ENCODE measurements at places on chromosomes 7 and 10.

DNA sequence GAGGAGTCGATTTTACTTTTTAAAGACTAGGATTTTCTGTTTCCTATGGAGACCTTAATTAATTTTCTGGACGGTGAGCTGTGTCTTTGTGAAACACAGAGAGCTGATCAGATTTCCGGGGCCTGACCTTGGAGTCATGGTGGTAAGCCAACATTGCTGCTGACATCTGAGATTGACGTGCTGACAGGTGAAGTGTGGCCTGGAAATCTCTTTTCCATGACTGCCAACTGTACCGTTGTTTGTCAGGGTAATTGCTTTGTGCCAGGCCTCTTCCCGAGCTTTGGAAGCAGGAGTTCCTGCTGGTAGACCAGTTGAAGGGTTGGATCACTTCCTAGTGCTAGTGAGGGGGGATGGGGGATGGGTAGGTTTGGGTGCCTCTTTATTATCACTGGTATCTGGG lies 71.2 kb downstream of the ADRA2A start:
- no peak for DNase-seq

DNA sequence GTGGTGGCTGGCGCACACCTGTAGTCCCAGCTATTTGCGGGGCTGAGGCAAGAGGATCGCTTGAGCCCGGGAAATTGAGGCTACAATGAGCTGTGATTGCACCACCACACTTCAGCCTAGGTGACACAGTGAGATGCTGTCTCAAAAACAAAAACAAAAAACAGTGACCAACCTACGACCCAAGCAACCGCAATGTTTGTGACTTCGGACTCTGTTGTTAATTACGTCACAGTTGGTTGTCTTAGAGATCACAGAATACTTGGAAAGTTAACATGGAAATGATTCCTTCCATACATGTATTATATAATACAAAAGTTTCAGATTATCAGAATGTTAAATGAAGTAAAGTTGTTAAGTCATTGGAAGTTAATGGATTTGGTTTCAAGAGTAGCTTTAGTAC lies 106.2 kb downstream of the REEP3 start:
- DNase-seq, result no peak

DNA sequence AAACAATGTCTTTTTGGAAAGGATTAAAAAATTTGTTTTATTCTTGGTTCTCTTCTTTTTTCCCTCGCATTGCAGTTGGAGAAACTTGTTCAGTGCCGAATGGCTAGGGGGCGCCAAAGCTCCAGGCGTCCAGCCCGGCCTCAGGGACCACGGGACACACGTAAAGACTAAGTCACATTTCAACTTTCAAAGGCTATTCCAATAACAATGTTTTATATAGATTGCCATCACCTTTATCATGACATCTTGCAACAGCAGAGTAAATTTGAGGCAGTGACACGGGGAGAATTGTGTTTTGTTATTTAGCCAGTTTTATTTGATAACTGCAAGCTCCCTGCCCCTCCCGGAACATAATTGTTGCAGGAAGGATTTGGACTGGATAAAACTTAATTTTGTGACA lies 2.2 kb upstream of the IGFBP3 start:
- DNase-seq, result peak; percentile 57

GRCh38 chr10:5533098-5533731 lies 8.5 kb downstream of the CALML3 start:
- DNase-seq, result no peak

DNA sequence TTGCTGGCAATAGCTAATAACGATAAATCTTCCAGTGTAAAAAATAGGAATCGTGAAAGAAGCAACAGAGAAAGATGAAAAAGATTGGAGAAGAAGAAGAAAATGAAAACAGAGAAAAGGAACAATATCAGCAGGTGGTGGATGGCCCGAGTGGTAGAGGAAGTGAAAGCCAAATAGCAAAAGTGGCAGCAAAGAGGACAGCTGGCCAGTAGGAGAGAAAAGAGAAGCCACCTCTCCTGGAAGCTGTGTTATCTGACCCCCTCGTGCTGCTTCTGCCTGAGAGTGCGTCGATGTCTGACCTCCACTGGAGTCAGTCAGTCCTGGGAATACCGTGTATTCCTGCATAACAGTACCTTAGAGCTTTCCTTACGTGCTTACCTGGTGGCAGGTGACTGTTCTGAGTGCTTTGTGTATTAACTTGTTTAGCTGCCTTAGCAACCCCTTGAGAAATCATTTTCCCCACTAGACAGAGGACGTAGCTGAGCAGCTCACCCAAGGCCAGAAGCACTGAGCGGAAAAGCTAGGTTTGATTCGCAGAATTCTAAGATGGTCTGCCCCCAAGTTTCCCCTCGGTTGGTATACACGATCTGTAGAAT lies 88.3 kb downstream of the CHN2 start:
- DNase-seq, result no peak

DNA sequence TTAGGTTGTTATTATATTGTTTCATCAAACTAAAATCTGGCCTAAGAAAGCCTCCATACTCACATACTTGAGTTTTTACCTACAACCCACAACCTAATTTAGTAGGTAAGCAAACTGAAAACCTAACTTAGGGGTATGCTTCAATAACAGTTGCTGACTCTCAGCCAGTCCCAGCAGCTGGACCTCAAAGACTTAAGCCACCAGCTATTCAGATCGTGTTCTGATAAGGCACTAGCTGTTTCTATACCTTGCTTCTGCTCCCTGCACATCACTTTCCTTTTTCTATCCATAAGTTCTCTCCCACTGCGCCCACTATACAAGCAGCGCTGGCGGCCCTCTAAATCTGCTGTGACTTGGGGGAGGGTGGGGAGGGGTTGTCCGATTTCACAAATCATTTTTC lies 42.3 kb downstream of the SUGCT start:
- no peak for DNase-seq

- DNase-seq, result no peak
These were observed 73.2 kb downstream of the POT1 start for GRCh38 chr7:124856299-124856888.

DNA sequence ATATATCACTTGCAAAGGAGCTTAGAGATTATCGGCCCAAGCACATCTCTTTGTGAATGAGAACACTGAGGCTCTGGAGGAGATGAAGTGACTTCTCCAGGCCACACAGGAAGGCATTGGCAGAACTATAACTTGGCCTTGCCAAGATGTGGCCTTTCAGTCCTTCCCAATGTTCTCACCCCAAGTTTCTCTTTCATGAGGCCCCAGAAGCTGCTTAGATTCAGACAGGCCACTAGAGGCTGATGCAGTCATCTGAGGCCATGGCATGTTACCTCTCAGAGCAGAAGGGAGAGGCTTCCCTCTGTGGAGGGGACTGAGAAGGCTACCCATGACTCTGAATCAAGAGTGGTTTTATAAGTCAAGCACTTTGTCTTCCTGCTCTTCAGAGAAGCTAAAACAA lies 1003.7 kb downstream of the LRMDA start:
- DNase-seq, result no peak

- no peak for DNase-seq
These were observed 779.9 kb downstream of the GRM8 start for GRCh38 chr7:126472825-126473224.

- no peak for DNase-seq
These were observed 176.9 kb upstream of the PRSS58 start for GRCh38 chr7:142434666-142435167.

DNA sequence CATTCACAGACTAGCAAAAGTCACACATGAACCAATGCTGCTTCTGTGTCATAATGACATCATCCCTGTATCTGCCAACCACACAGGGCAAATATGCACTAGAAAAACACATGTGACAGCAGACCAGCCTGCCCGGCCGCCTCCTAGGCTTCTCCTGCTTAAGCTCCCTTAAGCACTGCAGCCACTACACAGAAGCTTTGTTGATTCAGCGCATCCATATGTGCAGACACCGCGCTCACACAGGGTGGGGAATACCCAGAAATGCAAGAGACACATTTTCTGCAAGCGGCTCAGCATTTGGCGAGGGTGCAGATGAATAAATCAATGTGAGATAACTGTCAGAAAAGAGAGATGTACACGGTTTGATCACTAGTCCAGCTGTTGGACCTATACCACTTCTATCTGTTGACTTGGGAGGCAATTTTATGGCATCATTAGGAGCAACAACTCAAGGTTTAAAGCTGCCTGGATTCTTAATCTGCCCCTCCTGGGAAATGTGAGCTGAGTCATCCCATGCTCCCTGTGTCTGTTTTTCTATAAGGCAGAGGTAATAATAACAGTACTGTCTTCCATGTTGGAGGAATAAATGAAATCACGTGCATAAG lies 33.4 kb downstream of the CPXM2 start:
- DNase-seq, result no peak

- no peak for DNase-seq
These were observed 3.2 kb downstream of the CYP26A1 start for GRCh38 chr10:93076871-93077270.

DNA sequence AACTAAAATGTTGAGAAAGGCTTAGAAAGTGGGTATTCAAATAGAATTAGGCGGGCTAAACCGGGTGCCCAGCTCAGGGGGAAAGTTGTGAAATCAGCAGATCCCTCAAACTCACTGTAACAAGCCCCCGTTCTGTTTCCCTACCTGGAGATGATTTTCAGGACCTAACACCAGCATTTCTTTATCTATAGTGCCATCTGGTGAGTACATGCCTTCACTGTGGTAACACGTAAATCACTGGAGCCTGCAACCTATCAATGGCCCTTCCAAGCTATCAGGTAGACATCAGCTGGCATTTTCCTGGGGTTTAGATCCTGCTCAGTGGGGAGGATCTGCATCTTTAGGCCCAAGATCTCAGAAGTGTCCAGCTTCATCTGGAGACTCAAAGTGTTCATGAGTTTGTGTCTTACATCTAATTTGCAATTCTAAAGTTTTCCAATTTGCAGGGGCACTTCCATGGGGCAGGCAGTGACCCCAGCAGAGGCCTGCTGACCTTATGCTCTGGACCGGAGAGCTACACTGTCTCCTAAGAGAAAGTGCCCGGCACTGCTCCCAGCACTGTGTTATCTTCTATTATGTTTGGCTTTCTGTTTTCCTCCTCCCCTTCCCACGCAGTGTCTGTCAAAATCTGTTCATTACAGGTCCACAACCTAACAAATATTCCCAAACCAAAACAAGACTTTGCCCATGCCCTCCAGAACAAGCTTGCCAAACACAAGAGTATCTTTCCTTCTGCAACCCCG lies 132.5 kb downstream of the LSM5 start:
- DNase-seq, result peak; percentile 61

GRCh38 chr10:5897053-5897340 lies 7.0 kb downstream of the FBH1 start:
- no peak for DNase-seq

DNA sequence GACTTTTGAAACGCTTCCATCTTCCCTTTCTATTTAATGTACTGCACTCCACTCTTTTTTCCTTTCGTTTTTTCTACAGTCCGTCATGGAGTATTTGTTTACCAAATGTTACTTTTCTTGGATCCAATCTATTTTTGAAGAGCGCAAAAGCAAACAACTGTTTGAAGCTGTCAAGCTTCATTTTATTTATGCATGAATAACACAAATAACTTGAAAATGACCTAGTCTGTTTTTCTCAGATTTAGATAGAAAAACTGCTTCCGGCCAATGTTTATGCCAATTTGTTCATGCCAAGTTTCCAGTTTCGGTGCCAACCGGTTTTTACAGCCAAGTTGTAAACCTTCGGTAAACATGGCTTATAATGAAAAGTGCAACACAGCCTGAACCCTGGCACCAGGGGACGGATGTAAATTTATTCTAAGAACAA lies 150.9 kb upstream of the KLF6 start:
- no peak for DNase-seq

- no peak for DNase-seq
These were observed 28.6 kb upstream of the RHBDD2 start for GRCh38 chr7:75850235-75850634.

GRCh38 chr7:47649919-47650318 lies 68.0 kb upstream of the TNS3 start:
- no peak for DNase-seq

GRCh38 chr7:4871930-4872675 lies 10.3 kb upstream of the PAPOLB start:
- no peak for DNase-seq

GRCh38 chr7:74449809-74450397 lies 3.8 kb upstream of the GTF2IRD1 start:
- peak; percentile 57 for DNase-seq

GRCh38 chr10:51313773-51314478 lies 239.6 kb downstream of the PRKG1 start:
- DNase-seq, result no peak

GRCh38 chr7:150954201-150954985 lies 23.7 kb downstream of the KCNH2 start:
- DNase-seq, result no peak

DNA sequence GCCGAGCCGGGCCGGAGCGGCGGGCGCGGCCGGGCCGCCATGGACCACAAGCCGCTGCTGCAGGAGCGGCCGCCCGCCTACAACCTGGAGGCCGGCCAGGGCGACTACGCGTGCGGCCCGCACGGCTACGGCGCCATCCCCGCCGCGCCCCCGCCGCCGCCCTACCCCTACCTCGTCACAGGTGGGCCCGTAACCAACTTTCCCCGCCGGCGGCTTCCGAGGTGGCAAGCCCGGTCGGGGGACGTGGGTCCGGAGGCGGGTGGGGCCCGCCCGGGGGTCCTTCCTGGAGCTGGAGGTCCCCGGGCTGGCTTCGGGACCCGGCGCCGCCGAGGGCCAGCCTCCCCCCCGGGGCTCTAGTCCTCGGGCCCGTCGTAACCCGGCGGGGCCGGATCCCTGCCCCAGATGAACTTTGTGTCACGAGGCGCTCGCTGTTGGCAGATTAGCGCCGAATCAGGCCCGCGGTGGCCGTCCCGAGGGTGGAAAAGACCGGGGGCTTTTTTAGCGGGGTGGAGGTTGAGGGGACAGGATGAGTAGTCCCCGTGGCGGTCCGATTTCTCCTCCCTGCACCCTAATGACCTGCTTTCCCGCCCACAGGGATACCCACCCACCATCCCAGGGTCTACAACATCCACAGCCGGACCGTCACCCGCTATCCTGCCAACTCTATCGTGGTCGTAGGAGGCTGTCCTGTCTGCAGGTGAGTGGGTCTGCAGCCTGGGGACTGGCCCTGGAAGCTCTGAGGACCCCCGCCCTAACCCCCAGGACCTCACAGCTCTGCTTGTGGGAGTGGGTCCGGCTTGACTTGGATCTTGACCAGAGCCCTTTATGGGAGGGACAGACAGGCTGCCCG lies 496 bp downstream of the BRI3 start:
- DNase-seq, result no peak

DNA sequence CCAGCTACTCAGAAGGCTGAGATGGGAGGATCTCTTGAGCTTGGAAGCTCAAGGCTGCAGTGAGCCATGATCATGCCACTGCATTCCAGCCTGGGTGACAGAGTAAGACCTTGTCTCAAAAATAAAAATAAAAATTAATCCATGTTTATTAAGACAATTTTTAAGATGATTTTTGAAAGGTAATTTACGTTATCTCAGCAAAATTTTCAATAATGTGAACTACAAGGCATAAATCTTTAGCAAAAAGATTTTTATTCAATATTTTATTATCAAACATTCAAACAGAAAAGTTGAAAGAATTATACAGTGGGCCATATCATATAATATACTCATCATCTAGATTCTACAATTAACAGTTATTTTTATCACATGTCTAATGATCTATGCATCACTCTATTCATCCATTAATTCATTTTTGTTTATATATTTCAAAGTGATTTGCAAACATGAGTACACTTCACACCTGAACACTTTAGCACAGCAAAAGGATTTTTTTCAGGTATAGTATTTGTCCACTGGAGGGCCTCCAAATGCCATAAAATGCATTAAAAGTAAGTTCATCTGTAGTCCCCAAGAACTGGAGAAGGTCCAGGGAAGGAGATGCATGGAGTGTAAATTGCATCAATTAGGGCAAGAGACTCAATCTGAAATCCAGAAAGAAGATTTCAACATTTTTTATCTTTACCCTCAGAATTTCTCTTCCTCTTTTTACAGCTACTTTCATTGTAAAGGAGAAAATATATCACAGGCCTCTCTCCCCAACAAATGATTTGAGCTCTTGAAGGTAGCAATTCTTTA lies 38.6 kb upstream of the RSBN1L start:
- DNase-seq, result peak; percentile 51

Measured in hematopoietic multipotent progenitor cell (in vitro differentiated cells).